ENCODE measurements at places on chromosomes 4 and X.

GRCh38 chrX:19956306-19956705, 34.6 kb downstream of the BCLAF3 start:
- no peak for DNase-seq

- DNase-seq = no peak
Measured at GRCh38 chrX:120725874-120726273, 96.0 kb upstream of the C1GALT1C1 start.

GRCh38 chr4:5785806-5786680, 75.0 kb downstream of the EVC start:
- no peak for DNase-seq

GRCh38 chr4:42501624-42502401, 104.5 kb downstream of the SHISA3 start:
- no peak for DNase-seq
